ENCODE measurements at places on chromosomes 13 and 19. TPM values are rescaled to one million over a fixed set of nuclear protein-coding genes. Genes with fewer than 3 reads are reported as not detected.
A peak's percentile ranks its signal among the peaks of the same experiment; 100 is the strongest.

- no peak overlapping the region for H3K27ac ChIP-seq
- no peak overlapping the region for H3K4me3 ChIP-seq
Observed at GRCh38 chr19:35404879-35405622, 34.2 kb downstream of the GPR42 start.

- peak overlapping the region; percentile 94 for H3K27ac ChIP-seq
- no peak for DNase-seq
- peaks cover 51% of the 10 kb centered on the region for H3K4me1 ChIP-seq
- H3K4me3 ChIP-seq: peak overlapping the region; percentile 94
Observed at GRCh38 chr19:12946092-12946721, 545 bp downstream of the RAD23A start.

- DNase-seq: no peak
- H3K4me3 ChIP-seq: no peak overlapping the region
- H3K27ac ChIP-seq: peak overlapping the region; percentile 56
- peaks cover 4% of the 10 kb centered on the region for H3K27me3 ChIP-seq
Observed at GRCh38 chr19:32818536-32818935, 51.0 kb downstream of the SLC7A9 start.

DNA sequence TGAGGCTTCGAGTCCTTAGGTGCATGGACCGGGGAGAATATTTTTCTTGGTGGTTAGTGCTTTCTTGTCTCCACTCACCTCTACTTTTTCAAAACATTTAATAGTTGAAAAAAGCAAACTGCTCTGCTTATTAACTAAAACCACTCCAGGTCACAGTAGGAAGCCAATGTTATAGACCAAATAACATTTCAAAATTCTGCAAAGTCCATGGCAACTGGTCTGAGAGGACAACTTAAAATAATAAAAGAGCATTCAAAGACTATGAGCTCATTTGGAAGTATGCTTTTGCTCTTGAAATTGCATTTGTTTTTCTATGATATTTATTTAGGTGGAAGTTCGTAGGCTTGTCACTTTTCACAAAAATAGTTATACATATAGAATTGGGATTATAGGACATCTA, 483.0 kb downstream of the DCT start:
- H3K36me3 ChIP-seq: no peaks in the 10 kb centered on the region
- no peaks in the 10 kb centered on the region for H3K4me1 ChIP-seq
- no peak overlapping the region for H3K27ac ChIP-seq
- peaks cover 3% of the 10 kb centered on the region for H3K27me3 ChIP-seq
- H3K4me3 ChIP-seq: no peak overlapping the region

ZNF610 gene
- polyA plus RNA-seq: 3.2 TPM

Measured in naive thymus-derived CD8-positive, alpha-beta T cell (primary cell).